Right lobe of liver (tissue), 6 donors: ENCODE measurements at places on chromosomes 6 and 20. TPM values are rescaled to one million over a fixed set of nuclear protein-coding genes. Genes with fewer than 3 reads are reported as not detected.

The THBS2 gene
- 7.8 TPM for total RNA-seq

The SLPI gene
- 164 TPM for total RNA-seq

The SLC17A9 gene
- total RNA-seq = 42.0 TPM

The TFAP2C gene
- total RNA-seq = not detected

The CYP24A1 gene
- not detected for total RNA-seq

The POM121L2 gene
- not detected for total RNA-seq

The MYH7B gene
- 0.11 TPM for total RNA-seq

DNA sequence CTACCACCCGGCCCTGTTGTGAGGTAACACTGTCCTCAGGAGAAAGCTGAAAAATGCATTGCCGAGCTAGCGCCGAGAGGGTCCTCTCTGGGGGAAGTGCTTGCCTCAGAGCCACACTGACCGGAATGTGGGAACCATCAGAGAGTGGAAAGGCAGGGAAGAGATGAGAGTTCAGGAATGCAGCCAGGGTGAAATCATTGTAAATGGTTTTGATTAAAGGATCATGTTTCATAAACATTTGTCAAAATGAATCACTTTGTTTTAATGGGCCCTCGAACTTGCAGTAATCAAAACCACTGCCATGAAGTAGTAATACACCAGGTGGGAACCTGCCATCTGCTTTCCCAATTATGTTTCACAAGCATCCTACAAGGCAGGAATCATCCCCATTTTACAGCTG, 16.9 kb upstream of the IL17F start:
- DNase-seq = no peak

GRCh38 chr6:167428664-167429333, 103.9 kb downstream of the TTLL2 start:
- no peak for DNase-seq

DNA sequence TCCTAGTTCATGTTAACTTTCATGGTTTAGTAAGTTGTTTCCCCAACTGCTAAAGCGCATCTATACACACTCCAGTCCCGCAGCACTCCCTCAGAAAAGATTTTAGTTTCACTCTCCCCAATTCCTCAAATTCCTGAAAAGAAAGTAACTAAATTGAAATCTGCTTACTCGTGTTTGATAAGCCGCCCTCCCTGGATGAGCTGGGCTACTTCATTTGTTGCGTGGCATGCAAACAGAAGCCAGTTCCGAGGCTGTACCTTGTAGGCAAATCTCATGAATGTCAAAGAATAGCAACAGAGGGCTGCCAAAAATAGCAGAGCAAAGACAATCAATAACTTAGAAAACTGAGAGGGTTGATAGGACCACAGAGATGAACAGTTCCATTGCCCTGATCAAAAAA, 16.9 kb downstream of the MPC1 start:
- DNase-seq = no peak

- DNase-seq = no peak
Observed at GRCh38 chr6:34525431-34526175, 30.5 kb downstream of the SPDEF start.

- DNase-seq = no peak
Observed at GRCh38 chr20:36207602-36208001, 28.7 kb upstream of the AAR2 start.

DNA sequence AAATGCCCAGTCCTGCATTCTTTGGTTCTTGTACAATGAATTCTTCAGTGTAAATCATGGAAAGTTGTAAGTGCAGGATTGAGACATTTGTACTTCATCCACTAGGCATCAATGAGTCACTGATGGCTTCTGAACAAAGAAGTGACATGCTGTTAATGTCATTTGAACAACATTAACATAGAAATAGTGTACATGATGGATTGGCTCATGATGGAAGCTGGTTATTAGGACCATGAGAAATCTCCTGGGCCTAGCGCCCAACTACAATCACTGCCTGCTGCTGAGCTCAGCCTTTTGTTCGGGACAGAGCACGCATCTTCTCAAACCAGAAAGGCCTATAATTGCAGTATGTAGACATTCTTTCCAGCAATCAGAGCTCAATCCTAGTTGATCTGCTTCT, 316.8 kb upstream of the TSHZ2 start:
- no peak for DNase-seq

DNA sequence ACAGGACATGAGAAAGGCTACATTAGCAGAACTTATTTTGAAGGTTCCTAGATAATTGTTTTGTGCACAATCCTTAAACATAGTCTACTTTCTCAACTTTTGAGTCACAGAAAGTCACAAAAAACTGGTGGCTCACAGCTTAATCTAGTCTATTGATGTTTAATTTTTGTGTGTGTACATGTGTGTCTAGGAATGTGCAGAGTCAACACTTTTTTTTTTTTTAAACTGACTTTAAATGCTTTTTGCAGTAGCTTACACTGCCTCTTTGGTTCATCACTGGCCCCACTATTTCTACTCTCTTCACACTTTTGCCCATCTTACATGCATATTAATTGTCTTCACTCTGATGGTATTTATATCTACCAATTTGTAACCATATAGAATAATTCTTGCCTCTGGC, 566.9 kb downstream of the BCKDHB start:
- DNase-seq = no peak
